Sciatic nerve (tissue), 2 donors: ENCODE measurements at places on chromosomes 7 and 10. TPM values are rescaled to one million over a fixed set of nuclear protein-coding genes. Genes with fewer than 3 reads are reported as not detected.
A peak's percentile ranks its signal among the peaks of the same experiment; 100 is the strongest.

- no peak for DNase-seq
These were observed 8.2 kb downstream of the ATE1 start for GRCh38 chr10:121919666-121920065.

- no peak for DNase-seq
These were observed 53.7 kb downstream of the C1GALT1 start for GRCh38 chr7:7236041-7236440.

DNA sequence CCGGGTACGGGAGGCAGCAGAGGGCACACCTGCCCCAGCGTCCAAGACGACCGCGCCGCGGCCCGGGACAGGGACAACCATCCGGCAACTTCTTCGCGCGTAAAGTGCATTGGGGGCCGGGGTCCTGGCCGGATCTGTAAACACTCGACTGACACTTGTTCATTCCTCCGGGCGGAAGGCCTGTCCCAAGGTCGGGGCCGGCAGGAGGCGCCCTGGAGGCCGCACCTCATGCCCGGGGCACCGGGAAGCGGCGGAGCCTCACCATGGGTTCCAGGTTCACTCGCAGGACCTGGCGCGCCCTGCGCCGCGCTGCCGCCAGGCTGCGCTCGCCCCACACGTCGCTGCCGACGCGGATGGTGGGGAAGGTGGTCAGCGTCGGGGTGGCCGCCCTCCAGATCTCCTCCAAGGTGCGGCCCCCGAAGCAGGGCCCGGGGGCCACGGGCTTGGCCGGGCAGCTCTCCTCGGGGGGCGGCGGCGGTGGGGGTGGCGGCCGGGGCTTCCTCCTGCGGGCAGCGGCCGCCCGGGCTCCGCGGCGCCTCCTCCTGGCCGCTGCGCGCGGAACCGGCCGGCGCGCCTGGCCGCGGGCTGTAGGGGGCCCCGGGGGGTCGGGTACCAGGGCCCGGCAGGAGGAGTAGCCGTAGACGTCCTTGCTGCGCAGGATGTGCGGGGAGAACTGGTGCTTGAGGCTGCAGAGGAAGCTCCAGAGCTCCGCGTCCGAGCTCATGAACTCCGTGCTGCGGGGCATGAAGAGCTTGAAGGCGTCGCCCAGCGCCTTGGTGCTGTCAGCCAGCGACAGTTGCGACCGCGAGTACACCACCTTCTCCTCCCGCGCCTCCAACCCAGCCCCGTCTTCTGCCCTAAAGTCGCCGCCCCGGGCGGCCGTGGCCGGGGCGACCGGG, 746 bp downstream of the CCDC71L start:
- DNase-seq: peak; percentile 85

The GDF10 gene
- total RNA-seq: 14.4 TPM

The PKD2L1 gene
- not detected for total RNA-seq
